GM18507 (cell line): ENCODE measurements at places on chromosomes 4 and X.

GRCh38 chr4:78424461-78424860, 127.1 kb upstream of the ANXA3 start:
- no peak for DNase-seq

- DNase-seq, result no peak
These were observed 2.6 kb downstream of the CXCL2 start for GRCh38 chr4:74096265-74096980.

DNA sequence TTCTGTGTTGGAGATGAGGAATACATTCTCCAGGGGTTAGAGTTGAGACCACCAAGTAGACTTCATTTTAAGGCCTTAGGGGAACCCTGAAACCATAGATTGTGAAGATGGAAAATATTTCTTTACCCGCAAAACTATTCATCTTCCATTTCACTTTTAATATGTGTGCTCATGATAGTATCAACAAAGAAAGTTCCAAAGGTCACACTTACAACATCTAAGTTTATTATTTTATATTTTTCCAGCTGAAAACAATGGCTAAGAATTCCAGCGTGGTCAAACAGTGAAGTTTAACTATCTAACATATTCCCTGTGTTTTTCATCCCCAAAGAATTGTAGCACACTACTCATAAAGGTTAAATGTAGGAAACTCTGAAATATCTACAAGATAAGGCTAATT, 214.5 kb upstream of the GIMD1 start:
- DNase-seq, result no peak

GRCh38 chr4:88672987-88673386, 24.6 kb downstream of the NAP1L5 start:
- no peak for DNase-seq

DNA sequence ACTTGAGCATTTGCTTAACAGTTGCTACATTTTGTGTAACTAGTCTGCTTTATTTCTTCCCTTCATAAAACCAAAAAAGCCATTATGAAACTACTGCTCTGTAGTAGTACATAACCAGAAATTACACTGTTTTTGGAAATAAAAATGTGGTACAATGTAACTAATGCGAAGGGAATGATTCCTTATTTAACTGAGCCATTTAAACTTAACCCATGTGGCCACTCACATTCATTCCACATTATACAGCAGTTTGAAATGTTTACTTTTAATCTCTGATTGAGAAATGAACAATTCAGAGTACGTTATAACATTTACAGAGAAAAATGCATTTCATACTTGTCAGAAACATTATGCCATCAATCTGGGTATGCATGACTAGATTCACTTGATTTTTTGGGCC, 94.2 kb downstream of the NYX start:
- no peak for DNase-seq

- no peak for DNase-seq
These were observed 28.5 kb downstream of the TBCK start for GRCh38 chr4:106287353-106287969.

GRCh38 chr4:87007528-87008446, 73.0 kb downstream of the AFF1 start:
- no peak for DNase-seq

- DNase-seq, result no peak
These were observed 2.0 kb upstream of the CDK16 start for GRCh38 chrX:47216393-47216925.

DNA sequence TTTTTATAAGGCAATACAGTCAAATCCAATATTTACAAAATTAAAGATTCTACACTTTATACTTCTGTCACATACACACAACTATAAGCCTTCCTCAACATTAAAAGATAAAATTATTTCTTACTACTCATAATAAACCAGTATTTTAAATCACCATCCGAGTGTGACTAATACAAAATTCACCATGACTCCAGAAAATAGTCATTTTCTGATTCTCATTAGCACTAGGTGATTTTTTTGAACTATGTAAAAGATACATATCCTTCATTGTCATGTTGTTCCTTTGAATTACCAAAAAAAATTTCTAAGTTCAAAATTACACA, 646 bp upstream of the SLC7A11 start:
- DNase-seq, result no peak

GRCh38 chr4:72564184-72564583, 4.8 kb downstream of the ADAMTS3 start:
- DNase-seq, result no peak

GRCh38 chr4:24475756-24476155, 108.6 kb downstream of the DHX15 start:
- DNase-seq, result no peak

- DNase-seq, result no peak
These were observed 372.4 kb upstream of the RPS6KA3 start for GRCh38 chrX:20639115-20639514.

DNA sequence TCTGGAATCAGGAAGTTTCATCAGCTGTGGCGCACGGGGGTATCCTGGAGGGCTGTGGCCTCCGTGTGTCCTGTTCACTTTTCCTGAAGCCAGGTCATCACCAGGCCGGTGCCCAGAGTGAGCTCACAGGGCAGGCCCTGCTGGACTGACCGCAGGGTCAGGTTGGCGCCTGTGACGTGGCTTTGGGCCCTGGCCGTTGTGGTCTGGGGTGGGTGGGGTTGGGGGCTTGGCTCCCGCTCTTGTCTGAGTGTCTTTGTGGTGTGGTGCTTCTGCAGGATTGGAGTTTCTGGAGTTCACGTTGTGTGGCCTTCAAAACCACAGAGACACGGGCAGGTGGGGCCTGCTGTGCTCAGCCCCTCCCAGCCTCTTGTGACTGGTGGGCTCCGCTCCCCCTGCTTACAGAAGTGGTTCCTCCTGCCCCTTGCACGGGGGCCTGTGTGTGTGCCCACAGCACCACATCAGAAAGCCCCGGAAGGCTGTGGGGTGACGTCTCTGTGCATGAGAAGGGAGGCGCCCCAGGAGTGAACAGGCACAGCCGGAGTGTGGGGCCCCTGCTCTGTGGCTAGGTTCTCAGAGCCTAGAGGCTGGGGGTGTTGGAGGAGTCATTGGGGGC, 9.5 kb downstream of the RGS12 start:
- no peak for DNase-seq

DNA sequence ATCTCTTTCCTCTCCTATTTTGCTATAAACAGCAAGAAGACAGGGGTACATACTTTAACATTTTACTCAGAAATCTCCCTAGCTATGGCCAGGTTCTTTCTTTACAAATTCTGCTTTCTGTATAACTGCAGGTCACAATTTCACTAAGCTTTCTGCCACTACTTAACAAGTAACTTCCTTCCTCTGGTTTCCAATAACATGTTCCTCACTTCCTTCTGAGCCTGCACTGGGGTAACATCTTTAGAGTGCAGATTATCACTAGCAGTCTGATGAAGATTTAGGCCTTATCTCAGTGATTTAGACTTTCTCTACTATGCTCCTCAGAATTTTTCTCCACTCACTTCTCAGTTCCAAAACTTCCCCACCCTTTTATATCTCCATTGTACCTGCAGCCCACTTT, 1930.5 kb upstream of the AGA start:
- DNase-seq, result no peak

- no peak for DNase-seq
These were observed 275.6 kb upstream of the HS3ST1 start for GRCh38 chr4:11704186-11704830.

DNA sequence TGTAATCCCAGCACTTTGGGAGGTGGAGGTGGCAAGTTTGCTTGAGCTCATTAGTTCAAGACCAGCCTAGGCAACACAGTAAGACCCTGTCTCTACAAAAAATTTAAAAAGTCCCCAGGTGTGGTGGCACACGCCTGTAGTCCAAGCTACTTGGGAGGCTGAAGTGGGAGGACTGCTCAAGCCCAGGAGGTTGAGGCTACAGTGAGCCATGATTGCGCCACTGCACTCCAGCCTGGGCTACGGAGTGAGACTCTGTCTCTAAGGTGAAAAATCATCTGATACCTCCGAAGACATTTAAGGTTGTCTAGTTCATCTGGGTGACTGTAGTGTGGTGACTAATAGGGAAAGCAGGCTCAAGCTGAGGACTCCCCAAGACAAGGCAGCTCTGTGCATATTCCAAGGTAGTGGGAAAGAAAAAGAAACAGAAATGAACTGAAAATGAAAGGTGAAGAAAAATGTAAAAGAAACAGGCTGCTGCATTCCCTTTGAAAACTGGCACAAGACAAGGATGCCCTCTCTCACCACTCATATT, 23.3 kb downstream of the FRYL start:
- DNase-seq, result no peak

- DNase-seq, result no peak
These were observed 41.1 kb upstream of the DCAF8L1 start for GRCh38 chrX:28022371-28022770.

DNA sequence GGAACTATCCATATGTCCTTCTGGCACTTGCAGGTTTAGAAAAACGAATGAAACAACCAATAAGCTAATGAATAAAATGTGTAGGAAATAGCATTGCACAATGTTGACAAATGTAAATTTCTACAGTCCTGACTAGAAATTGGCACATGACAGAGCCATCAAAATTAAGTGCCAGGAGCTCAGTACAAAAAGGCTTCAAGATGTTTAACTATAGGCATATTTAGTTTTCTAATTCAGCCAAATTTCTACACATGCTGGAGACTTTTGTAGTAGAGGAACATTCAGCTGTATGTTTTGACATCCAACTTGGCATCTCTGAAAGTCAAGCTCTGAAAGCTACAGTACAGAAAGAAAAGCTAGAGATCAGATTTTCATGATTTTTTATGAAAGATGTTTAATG, 1999.4 kb upstream of the AGA start:
- DNase-seq, result no peak
